ENCODE measurements at places on chromosomes 2 and 18.

- peak; percentile 8 for DNase-seq
- H3K36me3 ChIP-seq: no peaks in the 10 kb centered on the region
- peak overlapping the region; percentile 78 for H3K4me3 ChIP-seq
- peaks cover 6% of the 10 kb centered on the region for H3K4me1 ChIP-seq
- peaks cover 40% of the 10 kb centered on the region for H3K27me3 ChIP-seq
Observed at GRCh38 chr18:5630057-5630899, 86.5 kb upstream of the EPB41L3 start.

DNA sequence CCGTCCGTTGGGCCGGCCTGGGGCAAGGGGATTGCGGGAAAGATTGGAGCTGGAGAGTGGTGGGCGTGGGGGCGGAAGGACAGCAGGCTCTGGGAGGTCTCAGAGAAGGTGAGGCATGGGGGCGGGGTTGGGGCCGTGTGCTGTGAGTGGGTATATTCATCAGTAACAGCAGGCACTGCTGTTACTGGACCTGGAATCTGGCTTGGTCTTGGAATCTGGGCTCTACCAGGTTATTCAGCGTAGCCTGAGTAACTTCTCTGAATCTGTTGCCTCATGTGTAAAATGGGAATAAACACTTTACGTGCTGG is 435 bp downstream of the RNF181 start:
- peak overlapping the region; percentile 90 for H3K4me3 ChIP-seq
- no peak for DNase-seq
- H3K36me3 ChIP-seq: peaks cover 13% of the 10 kb centered on the region

DNA sequence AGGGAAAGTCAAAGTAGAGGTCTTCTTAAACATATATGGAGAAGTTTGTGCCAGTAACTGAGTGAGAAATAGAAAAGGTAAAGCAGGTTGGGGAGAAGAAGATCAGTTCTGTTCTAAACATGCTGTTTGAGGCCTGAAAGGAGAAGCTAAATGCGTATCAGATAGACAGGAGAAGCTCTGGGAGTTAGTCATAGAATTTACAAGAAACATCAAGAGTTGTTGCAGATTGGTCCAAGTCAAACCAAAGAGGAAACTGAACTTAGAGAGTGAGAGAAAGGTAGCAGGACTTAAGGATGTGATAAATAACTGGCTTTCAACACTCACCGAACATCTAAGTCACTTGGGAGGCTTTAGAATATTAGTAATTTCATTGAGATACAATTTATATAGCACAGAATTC is 29.2 kb upstream of the CERS6 start:
- no peak for DNase-seq
- H3K4me1 ChIP-seq: no peaks in the 10 kb centered on the region
- H3K27ac ChIP-seq: no peak overlapping the region
- no peak overlapping the region for H3K4me3 ChIP-seq

GRCh38 chr2:38947241-38948239 is 57.9 kb downstream of the ARHGEF33 start:
- no peaks in the 10 kb centered on the region for H3K4me1 ChIP-seq
- H3K27ac ChIP-seq: no peak overlapping the region
- H3K27me3 ChIP-seq: no peaks in the 10 kb centered on the region
- no peak overlapping the region for H3K4me3 ChIP-seq
- DNase-seq: peak; percentile 43

- peaks cover 65% of the 10 kb centered on the region for H3K36me3 ChIP-seq
- H3K27ac ChIP-seq: no peak overlapping the region
- peaks cover 45% of the 10 kb centered on the region for H3K4me1 ChIP-seq
- H3K27me3 ChIP-seq: no peaks in the 10 kb centered on the region
- no peak overlapping the region for H3K4me3 ChIP-seq
- no peak for DNase-seq
Observed at GRCh38 chr18:76431437-76432273, 63.4 kb downstream of the ZNF516 start.

DNA sequence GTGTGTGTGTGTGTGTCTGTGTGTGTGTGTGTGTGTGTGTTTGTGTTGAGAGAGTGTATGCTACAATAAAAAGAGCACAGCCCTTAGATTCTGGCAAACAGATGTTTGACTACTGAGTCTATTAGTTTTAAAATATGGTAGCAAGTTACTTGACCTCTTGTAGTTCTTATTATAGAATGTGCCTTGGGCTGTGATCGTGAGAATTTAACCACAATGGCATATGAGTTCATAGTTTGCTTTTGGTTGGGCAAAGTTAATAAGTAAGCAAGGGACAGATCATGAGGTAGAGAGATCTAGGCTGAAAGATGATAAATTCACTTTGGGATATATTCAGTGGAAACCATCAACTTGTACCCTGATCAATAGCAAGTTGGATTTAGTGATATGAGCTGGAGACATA is 334.3 kb upstream of the VWC2L start:
- H3K27me3 ChIP-seq: no peaks in the 10 kb centered on the region
- H3K27ac ChIP-seq: no peak overlapping the region
- no peak for DNase-seq
- H3K4me1 ChIP-seq: no peaks in the 10 kb centered on the region

DNA sequence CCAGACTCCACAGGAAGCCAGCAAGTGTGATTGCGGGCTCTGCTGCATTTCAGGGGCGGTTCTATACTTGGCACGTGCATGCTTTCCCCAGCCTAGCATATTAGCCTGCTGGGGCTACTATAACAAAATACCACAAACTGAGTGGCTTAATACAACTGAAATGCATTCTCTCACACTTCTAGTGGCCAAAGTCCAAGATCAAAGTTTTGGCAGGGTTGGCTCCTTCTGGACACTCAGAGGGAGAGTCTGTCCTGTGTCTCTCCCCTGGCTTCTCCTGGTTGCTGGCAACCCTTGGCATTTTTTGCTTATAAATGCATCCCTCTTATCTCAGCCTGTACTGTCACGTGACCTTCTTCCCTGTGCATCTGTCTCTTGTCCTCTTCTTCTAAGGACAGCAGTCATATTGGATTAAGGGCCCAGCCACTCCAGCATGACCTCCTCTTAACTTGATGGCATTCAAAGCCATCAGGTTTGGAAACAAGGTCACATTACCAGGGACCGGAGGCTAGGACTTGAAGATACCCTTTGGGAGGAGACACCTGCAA is 138.7 kb downstream of the RNF152 start:
- H3K4me3 ChIP-seq: no peak overlapping the region
- no peak overlapping the region for H3K27ac ChIP-seq
- H3K36me3 ChIP-seq: no peaks in the 10 kb centered on the region
- DNase-seq: no peak
- H3K4me1 ChIP-seq: no peaks in the 10 kb centered on the region

GRCh38 chr2:143946436-143947391 is 573.2 kb downstream of the ZEB2 start:
- no peak overlapping the region for H3K4me3 ChIP-seq
- DNase-seq: no peak
- peaks cover 24% of the 10 kb centered on the region for H3K36me3 ChIP-seq
- H3K27ac ChIP-seq: no peak overlapping the region
- no peaks in the 10 kb centered on the region for H3K27me3 ChIP-seq

- no peaks in the 10 kb centered on the region for H3K27me3 ChIP-seq
- H3K36me3 ChIP-seq: no peaks in the 10 kb centered on the region
- H3K4me1 ChIP-seq: peaks cover 17% of the 10 kb centered on the region
- no peak overlapping the region for H3K27ac ChIP-seq
- H3K4me3 ChIP-seq: no peak overlapping the region
- peak; percentile 82 for DNase-seq
Observed at GRCh38 chr2:30711646-30712085, 95.6 kb downstream of the CAPN13 start.

DNA sequence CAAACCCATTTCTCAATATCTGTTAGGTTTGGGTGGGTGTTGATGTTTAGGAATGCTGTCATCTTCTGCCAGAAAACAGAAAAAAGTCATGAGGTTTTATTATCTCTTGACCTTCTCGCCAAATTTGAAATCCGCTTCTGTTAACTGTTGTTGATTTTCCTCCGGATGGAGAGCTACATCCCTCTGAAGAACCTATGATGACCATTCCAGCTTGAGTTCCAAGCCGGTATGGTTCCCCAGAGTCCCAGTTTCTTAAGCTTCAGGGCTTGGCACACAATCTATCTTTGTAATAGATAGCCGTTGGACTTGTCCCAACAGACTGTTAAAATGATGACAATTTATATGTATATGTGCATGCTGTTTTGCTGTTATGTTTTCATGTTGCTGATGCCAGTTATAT is 1201.0 kb downstream of the LRP1B start:
- no peak overlapping the region for H3K4me3 ChIP-seq
- H3K27me3 ChIP-seq: no peaks in the 10 kb centered on the region
- no peak for DNase-seq
- H3K4me1 ChIP-seq: no peaks in the 10 kb centered on the region
- H3K36me3 ChIP-seq: no peaks in the 10 kb centered on the region

GRCh38 chr2:182897137-182897536 is 30.7 kb upstream of the FRZB start:
- no peak for DNase-seq
- no peaks in the 10 kb centered on the region for H3K27me3 ChIP-seq

DNA sequence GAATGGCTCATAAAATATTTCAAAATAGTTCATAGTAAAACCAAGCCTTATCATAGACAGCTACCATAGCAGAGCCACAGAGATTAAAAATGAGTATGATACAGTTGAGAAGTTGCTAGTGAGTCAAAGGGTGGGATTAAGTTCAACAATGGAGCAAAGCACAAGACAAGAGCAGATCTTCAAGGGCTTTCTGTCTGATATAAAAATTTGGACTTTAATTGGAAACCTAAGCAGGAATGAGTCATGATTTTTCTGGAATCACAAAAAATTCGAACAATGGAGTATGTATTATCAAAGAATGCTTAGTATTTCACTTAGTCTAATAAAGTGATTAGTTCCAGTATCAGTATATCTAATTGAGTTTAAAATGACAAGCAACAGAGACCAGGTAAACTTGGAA is 487.3 kb upstream of the NETO1 start:
- no peaks in the 10 kb centered on the region for H3K27me3 ChIP-seq
- no peak overlapping the region for H3K27ac ChIP-seq
- DNase-seq: no peak
- H3K36me3 ChIP-seq: no peaks in the 10 kb centered on the region
- no peaks in the 10 kb centered on the region for H3K4me1 ChIP-seq

DNA sequence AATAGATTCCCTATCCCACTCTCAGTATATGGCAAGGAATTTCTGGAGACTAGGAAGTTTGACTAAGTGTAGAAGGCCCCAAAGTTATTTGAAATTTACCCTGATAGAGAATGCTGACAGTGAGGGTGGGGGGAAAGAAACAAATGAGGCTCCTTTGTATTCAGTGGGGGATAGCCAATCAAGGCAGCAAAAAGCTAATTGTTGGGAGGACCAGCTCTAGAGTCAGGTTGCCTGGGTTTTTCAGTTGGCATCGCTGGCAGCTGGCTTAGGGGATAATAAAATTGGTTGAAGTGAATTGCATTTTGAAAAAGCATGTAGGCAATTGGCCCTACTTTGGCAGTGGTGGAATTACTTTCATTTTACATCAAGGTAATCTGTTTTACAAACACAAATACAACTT is 79.4 kb upstream of the STAM2 start:
- H3K4me3 ChIP-seq: no peak overlapping the region
- H3K4me1 ChIP-seq: no peaks in the 10 kb centered on the region
- H3K36me3 ChIP-seq: no peaks in the 10 kb centered on the region

- no peaks in the 10 kb centered on the region for H3K36me3 ChIP-seq
- H3K27me3 ChIP-seq: peaks cover 9% of the 10 kb centered on the region
- DNase-seq: no peak
Observed at GRCh38 chr2:84755096-84755495, 125.8 kb downstream of the TRABD2A start.

- peak overlapping the region; percentile 57 for H3K27ac ChIP-seq
- H3K4me3 ChIP-seq: no peak overlapping the region
- no peaks in the 10 kb centered on the region for H3K27me3 ChIP-seq
- DNase-seq: no peak
- peaks cover 5% of the 10 kb centered on the region for H3K36me3 ChIP-seq
Observed at GRCh38 chr2:65062843-65063825, 6.9 kb downstream of the CEP68 start.

- no peak overlapping the region for H3K27ac ChIP-seq
- H3K27me3 ChIP-seq: peaks cover 4% of the 10 kb centered on the region
- no peak for DNase-seq
- H3K4me1 ChIP-seq: no peaks in the 10 kb centered on the region
- no peaks in the 10 kb centered on the region for H3K36me3 ChIP-seq
Observed at GRCh38 chr2:170461889-170462288, 253.2 kb upstream of the SP5 start.

GRCh38 chr2:127004893-127005600 is 101.9 kb downstream of the BIN1 start:
- peaks cover 8% of the 10 kb centered on the region for H3K27me3 ChIP-seq
- no peak overlapping the region for H3K27ac ChIP-seq
- DNase-seq: no peak
- no peaks in the 10 kb centered on the region for H3K4me1 ChIP-seq

DNA sequence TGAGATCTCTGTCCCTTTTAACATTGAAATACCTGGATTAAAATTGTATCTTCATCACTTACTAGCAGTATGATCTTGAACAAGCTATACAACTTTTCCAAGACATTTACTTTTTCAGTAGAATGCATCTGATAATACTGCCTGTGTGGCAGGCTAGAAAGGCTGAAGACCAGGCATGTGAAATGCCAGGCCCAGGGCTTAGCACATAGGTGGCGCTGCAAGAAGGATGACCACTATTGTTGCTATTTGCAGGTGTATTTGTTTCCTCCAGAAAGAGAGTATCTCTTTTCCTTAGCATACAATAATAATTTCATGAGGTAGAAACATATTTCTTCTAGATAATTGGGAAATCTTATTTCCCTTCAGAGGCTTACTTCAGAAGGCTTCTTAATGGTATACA is 331.3 kb downstream of the THSD7B start:
- no peak overlapping the region for H3K27ac ChIP-seq
- H3K4me3 ChIP-seq: no peak overlapping the region
- no peaks in the 10 kb centered on the region for H3K27me3 ChIP-seq
- H3K4me1 ChIP-seq: no peaks in the 10 kb centered on the region

DNA sequence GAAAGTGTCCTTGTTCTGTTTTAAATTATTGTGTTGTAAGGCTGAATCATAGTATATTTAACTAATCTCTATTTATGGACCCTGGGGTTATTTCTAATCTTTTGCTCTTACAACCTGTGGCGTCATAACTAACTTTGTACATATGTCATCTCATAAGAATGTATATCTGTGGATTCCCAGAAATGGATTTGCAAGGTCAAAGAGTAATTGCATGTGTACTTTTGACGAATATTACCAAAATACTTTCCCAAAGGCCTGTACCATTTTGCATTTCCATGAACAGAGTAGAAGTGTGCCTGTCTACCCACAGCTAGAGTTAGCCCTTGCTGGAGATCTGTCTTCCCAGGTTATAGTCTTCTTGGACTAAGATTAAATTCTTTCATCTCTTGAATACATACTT is 42.8 kb downstream of the SEMA4F start:
- peaks cover 7% of the 10 kb centered on the region for H3K27me3 ChIP-seq
- no peak overlapping the region for H3K4me3 ChIP-seq
- no peaks in the 10 kb centered on the region for H3K36me3 ChIP-seq

DNA sequence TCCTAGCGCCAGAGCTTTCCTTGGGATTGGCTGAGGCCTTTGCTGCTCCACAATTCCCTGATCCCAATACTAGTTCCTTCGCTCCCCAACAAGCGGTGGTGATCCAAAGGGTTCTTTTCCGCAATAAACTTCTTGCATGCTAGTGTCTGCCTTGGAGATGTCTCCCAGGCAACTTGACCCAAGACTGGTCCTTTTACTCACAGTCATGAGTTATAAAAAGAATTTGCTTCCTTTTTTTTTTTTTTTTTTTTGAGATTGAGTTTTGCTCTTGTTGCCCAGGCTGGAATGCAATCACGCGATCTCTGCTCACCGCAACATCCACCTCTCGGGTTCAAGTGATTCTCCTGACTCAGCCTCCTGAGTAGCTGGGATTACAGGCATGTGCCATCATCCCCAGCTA is 89.8 kb upstream of the SP3 start:
- H3K27ac ChIP-seq: no peak overlapping the region
- peaks cover 13% of the 10 kb centered on the region for H3K27me3 ChIP-seq
- peaks cover 4% of the 10 kb centered on the region for H3K36me3 ChIP-seq
- H3K4me3 ChIP-seq: no peak overlapping the region
